Heart right ventricle (tissue), 16 donors: ENCODE measurements at places on chromosomes 1 and 21. TPM values are rescaled to one million over a fixed set of nuclear protein-coding genes. Genes with fewer than 3 reads are reported as not detected.

GRCh38 chr1:248229360-248229908 is 1.8 kb upstream of the OR2M4 start:
- H3K4me1 ChIP-seq = no peaks in the 10 kb centered on the region
- H3K4me3 ChIP-seq = no peak overlapping the region
- DNase-seq = no peak
- H3K27me3 ChIP-seq = no peaks in the 10 kb centered on the region
- no peak overlapping the region for H3K27ac ChIP-seq

GRCh38 chr1:3347257-3348020 is 107.0 kb upstream of the ARHGEF16 start:
- DNase-seq = peak; percentile 50
- no peak overlapping the region for H3K4me3 ChIP-seq
- H3K4me1 ChIP-seq = peaks cover 56% of the 10 kb centered on the region

DNA sequence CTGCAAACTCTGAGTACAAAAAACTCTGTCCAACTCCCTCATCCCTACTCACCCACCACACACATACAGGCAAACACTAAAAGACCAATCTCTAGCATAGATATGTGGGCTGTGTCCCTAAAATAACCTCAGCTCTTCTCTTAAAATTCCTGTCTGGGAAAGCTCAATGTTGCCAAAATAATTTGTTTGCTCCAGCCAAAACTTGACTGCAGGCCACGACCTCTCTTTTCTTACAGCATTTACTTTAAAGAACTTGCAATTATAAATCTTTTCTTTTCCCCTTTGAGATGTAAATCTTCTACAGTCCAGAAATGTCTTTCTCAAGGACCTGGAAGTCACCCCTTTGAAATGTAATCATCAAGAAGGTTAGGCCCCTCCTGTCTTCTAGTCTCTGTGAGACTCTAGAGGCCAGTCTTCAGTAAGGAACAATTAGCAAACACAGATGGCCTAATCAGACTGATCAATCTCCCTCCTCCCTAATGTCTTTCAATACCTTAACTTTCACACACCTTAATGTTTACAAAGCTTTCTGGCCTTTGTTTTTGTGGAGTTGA is 483.6 kb upstream of the RGS18 start:
- H3K27ac ChIP-seq = no peak overlapping the region
- H3K36me3 ChIP-seq = no peaks in the 10 kb centered on the region

DNA sequence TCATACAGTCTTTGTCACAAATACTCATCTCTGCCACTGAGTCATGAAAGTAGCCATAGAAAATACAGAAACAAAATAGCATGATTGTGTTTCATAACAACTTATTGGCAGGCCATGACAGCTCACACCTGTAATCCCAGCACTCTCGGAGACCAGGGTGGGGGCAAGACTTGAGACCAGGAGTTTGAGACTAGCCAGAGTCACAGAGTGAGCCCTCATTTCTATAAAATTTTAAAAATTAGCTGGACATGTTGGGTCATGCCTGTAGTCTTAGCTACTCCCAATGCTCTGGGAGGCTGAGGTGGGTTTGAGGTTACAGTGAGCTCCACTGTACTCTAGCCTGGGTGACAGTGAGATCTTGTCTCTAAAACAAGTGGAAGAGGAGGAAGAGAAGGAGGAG is 411.1 kb downstream of the PCP4 start:
- no peaks in the 10 kb centered on the region for H3K4me1 ChIP-seq
- no peak overlapping the region for H3K27ac ChIP-seq
- H3K36me3 ChIP-seq = no peaks in the 10 kb centered on the region
- no peak overlapping the region for H3K4me3 ChIP-seq
- no peaks in the 10 kb centered on the region for H3K27me3 ChIP-seq
- DNase-seq = no peak

DNA sequence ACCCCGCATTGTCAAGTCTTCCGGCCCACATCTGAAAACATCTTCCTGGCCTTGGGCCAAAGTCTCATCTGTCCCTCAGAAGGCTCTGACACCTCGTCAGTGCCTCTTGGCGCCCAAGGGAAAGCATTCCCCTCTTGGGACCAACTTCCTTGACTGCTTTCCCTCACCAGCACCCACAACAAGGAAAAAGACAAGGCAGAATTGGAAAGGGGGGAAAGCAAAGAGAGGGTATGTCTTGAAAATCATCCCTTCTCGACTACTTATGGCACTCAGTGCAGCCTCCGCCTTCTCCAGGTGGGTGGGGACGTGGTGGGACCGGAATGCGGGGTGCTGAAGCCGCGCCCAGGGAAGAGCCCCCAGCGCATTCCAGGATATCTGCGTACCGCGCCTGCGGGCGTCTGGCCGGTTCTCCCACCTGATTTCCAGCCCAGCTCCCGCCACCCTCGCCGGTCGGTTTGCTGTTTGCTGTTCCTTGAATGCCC is 554 bp upstream of the SLC39A1 start:
- H3K4me1 ChIP-seq = peaks cover 72% of the 10 kb centered on the region
- peak overlapping the region; percentile 95 for H3K27ac ChIP-seq
- H3K27me3 ChIP-seq = no peaks in the 10 kb centered on the region
- DNase-seq = no peak
- H3K36me3 ChIP-seq = peaks cover 10% of the 10 kb centered on the region
- H3K4me3 ChIP-seq = peak overlapping the region; percentile 81

DNA sequence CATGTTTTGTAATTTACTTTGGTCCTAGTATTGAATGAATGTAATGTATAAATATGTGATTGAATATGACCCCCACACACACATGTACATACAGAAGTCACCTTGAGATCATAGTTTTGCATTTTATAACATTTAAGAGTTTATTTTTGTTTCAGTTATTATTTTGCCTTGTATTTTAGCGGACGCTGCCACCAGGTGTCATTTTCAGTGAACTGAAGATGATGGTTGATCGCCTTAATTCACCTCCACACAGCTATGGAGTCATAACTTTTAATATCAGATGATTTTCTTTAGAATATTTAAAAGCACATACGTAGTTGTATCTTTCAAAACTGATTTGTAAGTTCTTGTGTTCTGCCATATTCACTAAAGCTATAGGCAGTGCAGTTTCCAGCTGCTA is 130.4 kb downstream of the DYRK1A start:
- H3K27me3 ChIP-seq = no peaks in the 10 kb centered on the region
- no peak for DNase-seq
- no peak overlapping the region for H3K4me3 ChIP-seq
- H3K36me3 ChIP-seq = peaks cover 73% of the 10 kb centered on the region
- H3K4me1 ChIP-seq = peaks cover under 1% of the 10 kb centered on the region

DNA sequence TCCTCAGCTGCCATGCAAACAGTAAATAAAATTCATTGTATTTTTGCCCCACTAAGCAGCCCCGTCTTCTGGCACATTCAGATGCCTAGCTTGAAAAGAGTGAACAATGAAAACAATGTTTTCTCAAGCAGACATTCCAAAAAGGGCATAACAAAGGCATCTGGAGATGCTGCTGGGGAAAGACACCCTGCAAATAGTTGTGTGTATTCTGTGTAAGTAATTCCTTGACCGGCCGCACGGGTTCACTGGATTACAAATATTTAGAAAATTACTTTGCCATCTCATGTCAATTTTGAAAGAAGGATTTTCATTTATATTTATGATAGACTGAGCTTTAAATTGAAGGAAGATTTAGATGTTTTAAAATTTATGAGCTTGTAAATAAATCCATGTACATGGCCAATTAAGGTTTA is 142.2 kb downstream of the SLC45A1 start:
- H3K36me3 ChIP-seq = no peaks in the 10 kb centered on the region
- DNase-seq = no peak
- H3K27me3 ChIP-seq = no peaks in the 10 kb centered on the region
- H3K4me3 ChIP-seq = no peak overlapping the region
- no peak overlapping the region for H3K27ac ChIP-seq

DNA sequence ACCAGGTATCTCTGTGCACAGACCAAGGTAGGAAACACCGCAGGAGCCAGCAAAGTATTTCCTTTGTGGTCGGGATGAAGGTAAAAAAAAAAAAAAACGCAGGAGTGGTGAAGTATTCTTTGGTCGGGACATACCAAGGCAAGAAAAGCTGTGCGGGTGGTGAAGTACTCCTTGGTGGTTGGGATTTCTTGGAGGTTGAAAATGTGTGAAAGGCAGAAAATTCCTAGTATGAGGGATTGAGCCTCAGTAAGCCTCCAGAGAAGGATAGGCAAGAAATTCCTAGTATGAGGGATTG is 802.6 kb downstream of the PLA2G4A start:
- no peaks in the 10 kb centered on the region for H3K27me3 ChIP-seq
- H3K36me3 ChIP-seq = no peaks in the 10 kb centered on the region
- H3K27ac ChIP-seq = no peak overlapping the region
- H3K4me1 ChIP-seq = no peaks in the 10 kb centered on the region
- DNase-seq = no peak
- H3K4me3 ChIP-seq = no peak overlapping the region

DNA sequence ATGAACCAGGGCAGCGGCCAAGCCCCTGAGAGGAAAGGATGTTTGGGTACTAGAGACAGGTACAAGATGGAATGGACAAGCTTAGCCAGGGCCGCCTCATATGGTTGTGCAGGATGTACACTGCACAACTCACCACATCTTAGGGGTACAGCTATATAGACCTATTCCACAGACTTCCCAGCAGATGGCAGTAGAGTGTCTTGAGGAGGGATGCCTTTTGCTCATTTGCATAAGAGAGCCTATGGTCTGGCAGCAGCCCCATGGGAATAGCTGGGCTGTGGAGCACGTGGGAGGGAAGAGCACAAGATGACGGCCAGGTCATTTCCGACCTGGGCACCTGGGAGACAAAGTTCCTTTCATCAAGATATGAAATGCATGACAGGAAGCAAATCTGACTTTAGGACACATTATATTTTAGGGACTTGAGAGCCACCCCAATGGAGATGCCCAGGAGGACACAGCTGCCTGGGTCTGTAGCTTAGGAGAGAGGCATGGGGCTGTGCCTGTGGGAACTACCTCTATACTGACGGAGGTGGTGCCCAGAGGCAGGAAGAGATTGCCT is 215.5 kb downstream of the KCNJ6 start:
- H3K4me1 ChIP-seq = no peaks in the 10 kb centered on the region
- no peaks in the 10 kb centered on the region for H3K36me3 ChIP-seq
- H3K27me3 ChIP-seq = no peaks in the 10 kb centered on the region

GRCh38 chr1:112701227-112702066 is 5.5 kb downstream of the RHOC start:
- peak overlapping the region; percentile 67 for H3K27ac ChIP-seq
- H3K27me3 ChIP-seq = no peaks in the 10 kb centered on the region
- no peak for DNase-seq
- H3K4me1 ChIP-seq = peaks cover 87% of the 10 kb centered on the region
- H3K4me3 ChIP-seq = peak overlapping the region; percentile 14

DNA sequence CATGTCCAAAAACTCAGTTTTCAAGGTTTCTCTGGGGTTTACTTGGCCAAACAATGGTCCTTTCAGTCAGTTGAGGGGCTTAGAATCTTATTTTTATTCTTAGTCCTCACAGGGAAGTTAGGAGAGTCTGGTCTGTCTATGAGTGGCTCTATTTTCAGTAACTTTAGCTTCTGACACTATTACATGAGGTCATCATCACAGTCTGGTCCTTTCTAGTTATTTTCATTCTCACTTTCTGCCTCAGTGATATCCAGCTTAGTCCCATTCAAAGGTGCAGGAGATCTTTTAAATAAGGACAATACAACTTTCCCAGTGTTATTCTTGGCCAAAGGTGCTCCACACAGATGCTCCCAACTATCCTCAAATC is 30.0 kb upstream of the FGGY start:
- no peak overlapping the region for H3K4me3 ChIP-seq
- no peaks in the 10 kb centered on the region for H3K36me3 ChIP-seq
- DNase-seq = no peak
- no peaks in the 10 kb centered on the region for H3K27me3 ChIP-seq

Gene KLF17
- total RNA-seq = not detected

Gene KIF17
- 5.9 TPM for total RNA-seq

Gene DCDC2B
- total RNA-seq = not detected

Gene TEX38
- not detected for total RNA-seq

Gene PODN
- 15.1 TPM for total RNA-seq

Gene MFAP2
- total RNA-seq = 6.4 TPM

Gene CELA3B
- not detected for total RNA-seq

Gene POU3F1
- total RNA-seq = not detected

Gene BARHL2
- not detected for total RNA-seq
